ENCODE measurements at places on chromosomes 5 and 9.

- DNase-seq = no peak
Observed at GRCh38 chr9:1184146-1184545, 134.0 kb downstream of the DMRT2 start.

DNA sequence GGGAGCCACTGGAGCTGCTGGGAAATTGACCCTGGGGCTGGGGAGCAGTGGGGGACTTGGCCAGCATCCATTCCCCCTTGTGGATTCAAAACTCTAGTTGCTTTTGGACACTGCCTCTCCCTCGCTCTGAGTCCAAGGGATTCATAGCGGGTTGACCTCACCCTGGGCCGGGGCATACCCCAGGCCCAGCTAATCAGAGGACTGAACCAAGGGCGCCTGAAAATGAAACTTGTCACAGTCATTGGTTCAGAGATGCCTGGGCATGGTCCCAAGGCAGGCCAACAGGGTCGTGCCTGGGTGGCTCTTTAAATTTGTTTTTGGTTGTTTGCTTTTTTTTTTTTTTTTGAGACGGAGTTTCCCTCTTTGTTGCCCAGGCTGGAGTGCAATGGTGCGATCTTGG, 22.6 kb downstream of the STK10 start:
- no peak for DNase-seq

DNA sequence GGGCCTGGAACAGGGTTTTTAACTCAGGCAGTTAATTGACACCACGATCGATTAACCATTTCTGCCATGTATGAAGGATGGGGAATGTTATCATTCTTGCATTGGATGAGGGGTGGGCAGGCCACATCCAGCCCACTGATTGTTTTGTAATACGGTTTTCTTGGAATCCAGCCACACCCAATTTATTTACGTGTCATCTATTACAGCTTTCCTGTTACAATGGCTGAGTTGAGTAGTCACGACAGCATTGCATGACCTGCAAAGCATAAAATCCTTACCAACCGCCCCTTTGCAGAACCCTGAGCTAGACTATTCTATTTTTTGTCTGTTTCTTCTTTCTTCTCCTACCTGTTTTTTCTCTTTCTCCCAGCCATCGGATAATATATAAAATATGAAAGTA, 122.0 kb upstream of the STC2 start:
- DNase-seq = no peak

GRCh38 chr9:135030566-135031226, 56.8 kb upstream of the OLFM1 start:
- no peak for DNase-seq

DNA sequence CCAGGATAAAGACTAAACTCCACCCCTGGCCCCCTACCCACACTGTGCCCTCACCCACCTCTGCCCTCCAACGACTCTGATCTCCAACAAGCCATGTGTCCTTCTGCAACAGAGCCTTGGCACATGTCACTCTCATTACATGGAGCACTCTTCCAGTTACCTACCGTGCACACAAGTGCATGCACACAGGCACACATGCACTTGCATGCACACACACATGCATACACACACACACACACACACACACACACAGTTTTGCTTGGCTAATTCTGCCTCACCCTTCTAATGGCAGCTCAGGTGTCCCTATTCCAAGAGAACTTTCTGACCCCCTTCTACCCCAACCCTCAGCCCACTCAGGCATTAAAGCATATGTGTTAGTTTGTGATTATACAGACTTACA, 19.6 kb downstream of the GALNT10 start:
- DNase-seq = no peak

GRCh38 chr5:175819090-175819425, 52.3 kb upstream of the CPLX2 start:
- no peak for DNase-seq

GRCh38 chr5:78631931-78632330, 16.6 kb downstream of the LHFPL2 start:
- DNase-seq = no peak

GRCh38 chr5:149210968-149211490, 60.6 kb upstream of the AFAP1L1 start:
- DNase-seq = no peak

GRCh38 chr9:35606138-35606504, 1.1 kb downstream of the TESK1 start:
- no peak for DNase-seq
